Brain microvascular endothelial cell (primary cell): ENCODE measurements at places on chromosomes 16 and 17.

GRCh38 chr16:88737298-88738150, 31.2 kb downstream of the CTU2 start:
- peak; percentile 36 for DNase-seq

GRCh38 chr16:2715966-2716885, 3.8 kb downstream of the PRSS27 start:
- DNase-seq = no peak

DNA sequence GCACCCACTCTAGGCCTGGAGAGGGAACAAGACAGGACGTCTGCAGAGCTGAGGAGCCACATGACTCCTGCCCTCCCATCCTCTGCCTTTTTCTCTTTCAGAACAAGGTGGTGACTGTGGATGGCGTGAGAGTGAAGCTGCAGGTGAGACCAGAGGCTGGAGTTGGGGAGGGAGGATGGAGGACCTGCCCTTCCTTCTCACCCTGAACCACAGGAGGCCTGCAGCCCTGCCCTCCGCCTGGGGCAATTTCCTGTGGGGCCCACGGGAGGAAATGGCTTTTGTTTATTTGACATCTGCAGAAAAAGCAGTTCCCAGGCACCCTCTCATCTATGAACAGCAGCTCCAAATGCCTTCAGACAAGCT, 5.1 kb downstream of the RAB37 start:
- no peak for DNase-seq

DNA sequence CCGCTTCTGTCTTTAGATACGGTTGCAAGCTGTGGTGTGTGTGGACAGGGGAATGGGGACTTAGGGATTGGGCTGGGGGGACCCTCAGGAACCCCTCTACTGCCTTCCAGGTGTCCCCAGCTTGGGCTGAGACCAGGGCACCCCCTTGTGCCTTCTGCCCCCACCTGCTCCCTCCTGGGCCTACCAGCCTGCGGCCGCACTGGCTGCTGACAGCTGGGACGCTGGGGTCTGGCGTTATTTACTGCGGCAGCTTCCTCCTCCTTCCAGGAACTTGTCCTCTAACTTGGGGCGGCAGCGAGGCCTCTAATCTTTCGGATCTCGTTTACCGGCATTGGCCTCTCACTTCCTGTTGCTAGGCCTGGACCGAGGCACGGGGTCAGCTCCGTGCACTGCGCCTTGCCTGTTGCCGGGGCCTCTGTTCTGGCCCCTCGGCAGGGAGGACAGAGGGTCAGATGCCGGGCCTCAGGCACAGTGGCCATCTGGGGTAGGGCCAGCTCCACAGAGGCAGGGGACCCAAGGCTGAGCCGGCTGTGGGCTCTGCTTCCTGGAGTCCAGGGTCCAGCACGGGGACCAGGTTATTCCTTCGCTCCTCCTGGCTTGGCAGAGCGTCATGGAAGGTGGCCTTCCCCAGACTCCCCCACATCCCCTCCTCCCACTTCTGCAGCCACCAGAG, 31.8 kb downstream of the TMEM235 start:
- DNase-seq = no peak

DNA sequence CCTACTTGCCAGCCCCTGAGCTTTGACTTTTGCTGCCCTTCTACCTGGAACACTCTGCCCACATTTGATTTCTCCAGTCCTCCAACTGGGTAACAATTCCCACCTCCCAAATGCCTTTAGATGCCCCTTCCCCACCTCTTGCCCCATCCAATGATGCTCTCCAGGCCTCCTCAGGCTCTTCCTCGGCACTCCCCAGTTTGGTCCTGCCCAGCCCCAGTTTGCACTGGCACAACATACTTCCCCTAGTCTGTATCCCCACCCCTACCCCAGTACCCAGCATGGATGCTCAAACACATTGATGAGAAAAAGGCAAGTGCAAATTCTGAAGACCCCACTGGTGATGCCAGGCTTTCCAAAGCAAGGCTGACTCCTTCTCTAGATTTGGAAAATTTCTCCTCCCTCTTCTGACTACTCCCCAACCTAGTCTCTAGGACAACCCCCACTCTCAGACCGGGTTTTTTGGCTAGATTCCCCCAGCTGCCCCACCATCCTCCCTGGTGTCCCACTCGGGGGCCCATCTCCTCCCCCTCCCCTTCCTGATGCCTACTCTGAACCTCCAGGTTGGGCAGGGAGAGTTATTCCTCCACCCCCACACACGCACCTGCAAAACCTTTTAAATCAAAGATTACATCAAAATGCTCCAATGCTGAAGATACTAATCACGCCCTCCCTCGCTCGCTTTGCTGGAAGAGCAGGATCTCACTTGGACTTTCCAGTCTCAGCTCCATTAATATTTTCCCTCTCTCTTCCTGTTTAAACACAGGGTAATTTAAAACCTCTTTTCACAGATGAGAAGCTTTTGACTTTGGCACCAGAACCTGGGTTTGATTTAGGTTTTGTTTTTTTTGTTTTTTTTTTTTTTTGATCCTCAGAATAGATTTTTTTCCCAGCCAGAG, 94.9 kb downstream of the TMEM132E start:
- DNase-seq = no peak

DNA sequence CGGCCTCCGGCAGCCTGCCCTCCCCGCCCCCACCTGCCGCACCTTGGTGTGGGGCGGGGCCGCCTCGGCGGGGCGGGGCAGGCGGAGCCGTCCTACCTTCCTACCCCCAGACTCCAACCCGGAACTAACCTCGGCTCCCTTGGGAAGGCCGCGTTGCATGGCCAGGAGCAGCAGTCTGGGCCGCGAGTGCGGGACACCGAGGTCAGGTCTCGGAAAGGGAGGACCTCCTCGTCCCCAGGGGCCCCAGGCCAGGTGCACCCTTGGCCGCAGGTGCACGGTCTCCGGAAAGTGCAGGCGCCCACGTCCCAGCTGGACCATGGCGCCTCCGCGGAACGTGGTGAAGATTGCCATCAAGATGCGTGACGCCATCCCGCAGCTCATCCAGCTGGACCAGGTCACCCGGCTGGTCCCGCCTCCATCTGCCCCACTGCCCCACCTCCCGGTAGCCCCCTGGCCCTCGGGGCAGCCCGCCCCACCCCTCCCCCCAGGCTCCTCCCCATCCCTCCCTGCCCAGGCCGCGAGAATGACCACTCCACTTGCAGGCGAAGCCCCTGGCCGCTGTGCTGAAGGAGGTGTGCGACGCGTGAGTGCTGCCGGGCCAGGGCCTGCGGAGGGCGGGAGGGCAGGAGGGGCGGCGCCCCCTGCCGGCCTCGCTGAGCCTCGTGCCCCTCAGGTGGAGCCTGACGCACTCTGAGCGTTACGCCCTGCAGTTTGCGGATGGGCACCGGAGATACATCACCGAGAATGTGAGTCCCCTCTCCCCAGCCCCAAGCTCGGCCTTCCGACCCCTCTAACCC, at the start of gene ELMO3:
Gene ELMO3 (plus strand): TSS at position 121 of the 797 bp plus-strand sequence. CDS start 196 bp downstream, at position 317.
- no peak for DNase-seq

DNA sequence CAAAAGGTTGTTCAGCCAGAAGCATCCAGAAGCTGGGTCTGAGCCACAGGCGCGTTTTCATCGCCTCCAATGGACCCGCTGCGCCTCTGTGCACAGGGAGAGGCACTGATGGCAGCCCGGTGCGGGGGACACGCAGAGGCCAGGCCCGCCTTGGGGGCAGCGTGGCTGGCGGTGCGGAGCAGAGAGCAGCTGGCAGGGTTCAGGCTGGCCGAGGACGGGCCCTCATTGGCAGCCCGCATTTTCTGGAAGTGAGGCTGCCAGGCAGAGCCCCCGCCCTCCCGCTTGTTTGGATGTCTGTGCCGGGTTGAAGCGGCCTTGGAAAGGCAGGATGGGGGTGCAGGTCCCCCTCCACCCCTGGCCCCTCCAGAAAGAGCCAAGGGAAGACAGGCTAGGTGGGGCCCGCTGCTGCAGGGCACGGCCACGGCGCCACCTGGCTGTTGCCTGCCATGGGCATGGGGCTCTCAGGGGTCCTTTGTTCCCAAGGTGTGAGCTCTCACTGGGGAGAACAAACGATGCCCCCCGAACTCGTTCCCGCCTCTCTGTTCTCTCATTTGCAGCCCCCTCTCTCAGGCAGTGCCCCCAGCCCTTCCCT, 18.8 kb downstream of the GSE1 start:
- DNase-seq = no peak

- DNase-seq = peak; percentile 66
Measured at GRCh38 chr17:69654981-69655855, 240.7 kb downstream of the MAP2K6 start.

DNA sequence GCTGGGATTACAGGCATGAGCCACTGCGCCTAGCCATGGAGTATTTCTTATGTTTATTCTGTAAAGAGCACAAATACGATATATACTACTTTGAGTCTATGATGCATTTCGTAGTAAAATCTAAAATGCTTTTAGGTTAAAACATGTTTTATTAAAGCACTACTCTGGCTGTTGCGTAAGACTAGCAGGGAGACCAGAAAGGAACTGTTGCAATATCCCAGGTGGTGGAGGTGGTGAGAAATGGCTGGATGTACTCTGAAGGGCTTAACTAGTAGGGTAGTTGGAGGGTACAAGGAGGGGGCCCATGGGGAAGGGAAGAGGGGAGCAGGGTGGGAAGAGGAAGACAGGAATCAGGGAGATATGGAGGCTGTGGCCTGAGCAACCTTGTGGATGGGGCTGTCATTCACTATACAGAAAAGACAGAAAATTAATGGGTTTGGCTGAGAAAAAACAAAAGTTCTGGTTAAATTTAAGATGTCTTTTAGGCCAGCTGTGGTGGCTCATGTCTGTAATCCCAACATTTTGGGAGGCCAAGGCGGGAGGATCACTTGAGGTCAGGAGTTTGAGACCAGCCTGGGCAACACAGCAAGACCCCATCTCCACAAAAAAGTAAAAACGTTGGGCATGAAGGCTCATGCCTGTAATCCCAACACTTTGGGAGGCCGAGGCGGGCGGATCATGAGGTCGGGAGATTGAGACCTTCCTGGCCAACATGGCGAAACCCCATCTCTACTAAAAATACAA, 35.8 kb downstream of the ST3GAL2 start:
- no peak for DNase-seq
